ENCODE measurements at places on chromosomes 13 and 19.

GRCh38 chr13:32426191-32426989 is 1.5 kb downstream of the N4BP2L1 start:
- peak; percentile 80 for DNase-seq

DNA sequence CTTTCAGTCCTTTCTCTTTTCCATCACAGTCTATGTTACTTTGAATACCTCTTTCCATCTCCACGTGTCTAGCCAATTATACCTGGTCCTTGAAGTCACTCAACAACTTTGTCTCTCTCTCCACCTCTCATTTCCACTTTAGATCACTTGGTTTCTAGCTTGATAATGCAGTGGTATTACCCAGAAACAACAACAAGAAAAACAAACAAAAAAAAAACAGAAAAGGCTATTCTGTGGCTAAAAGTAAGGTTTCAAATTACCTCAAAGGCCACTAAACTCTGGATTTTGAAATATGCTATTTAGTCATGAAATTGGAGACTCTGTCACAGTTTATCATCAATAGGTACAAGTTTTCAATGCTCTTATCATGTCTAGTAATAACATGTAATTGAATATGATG is 184.8 kb downstream of the PCDH9 start:
- DNase-seq = no peak

GRCh38 chr13:106565127-106565775 is 2.7 kb downstream of the ARGLU1 start:
- peak; percentile 49 for DNase-seq

DNA sequence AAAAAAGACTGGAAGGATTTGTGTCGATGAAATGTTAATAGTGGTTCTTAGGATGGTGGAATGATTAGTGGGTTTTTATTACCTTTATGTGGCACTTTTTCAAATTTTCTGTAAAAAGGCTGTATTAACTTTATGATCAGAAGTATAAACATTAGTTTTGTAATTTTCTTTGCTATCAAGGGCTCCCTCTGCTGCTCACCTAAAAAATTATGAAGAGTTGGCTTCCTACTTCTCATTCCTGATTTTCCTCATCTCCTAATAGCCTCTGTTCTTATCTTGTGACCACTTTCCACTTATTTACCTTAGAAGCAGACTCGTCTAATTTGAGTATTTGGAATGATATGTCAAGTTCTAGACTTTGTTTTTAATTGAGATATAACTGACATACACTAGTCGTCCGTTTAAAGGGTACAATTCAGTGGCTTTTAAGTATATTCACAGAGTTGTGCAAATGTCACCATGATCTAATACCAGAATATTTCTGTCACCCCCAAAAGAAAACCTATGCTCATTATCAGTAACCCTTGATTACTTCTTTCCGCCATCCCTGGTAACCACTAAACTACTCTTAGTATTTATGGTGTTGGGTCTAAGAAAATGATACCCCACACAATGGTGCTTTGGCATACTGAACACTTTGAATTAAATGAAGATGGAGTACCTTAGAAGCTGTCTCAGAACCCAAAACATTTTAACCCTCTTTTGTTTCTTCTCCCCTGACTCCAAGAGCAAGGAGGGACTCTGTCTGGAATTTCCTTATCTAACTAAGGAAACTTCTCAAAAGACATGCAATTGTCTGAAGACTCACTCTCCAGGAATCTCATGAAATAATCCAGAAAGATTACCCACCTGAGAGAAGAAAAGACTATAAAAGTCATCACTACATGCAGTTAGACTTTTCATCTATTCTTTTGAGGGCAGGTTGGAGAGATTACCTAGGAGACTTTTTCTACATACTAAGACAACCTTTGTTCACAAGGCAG is 311.3 kb downstream of the DLEU7 start:
- peak; percentile 66 for DNase-seq

DNA sequence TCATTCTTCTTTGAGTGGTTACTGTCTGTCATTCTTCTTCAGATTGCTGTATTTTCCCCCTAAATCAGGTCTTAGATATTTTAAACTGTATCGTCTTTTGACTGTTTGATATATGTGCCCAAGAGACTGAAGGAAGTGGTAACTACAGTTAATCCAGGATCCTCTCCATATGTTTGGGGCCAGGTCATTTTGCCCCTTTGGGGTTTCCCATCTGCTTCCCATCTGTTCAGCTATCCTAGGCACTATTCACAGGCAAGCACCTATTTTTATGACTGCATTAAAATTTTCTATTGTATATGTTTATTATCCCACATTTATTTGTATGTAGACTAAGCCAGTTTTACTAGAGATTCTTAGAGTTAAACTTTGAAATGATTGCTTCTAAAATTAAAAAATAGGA is 244.2 kb downstream of the PCCA start:
- no peak for DNase-seq

- peak; percentile 38 for DNase-seq
Measured at GRCh38 chr19:11096210-11096841, 7.1 kb downstream of the LDLR start.

GRCh38 chr13:78040205-78040830 is 121.7 kb upstream of the EDNRB start:
- DNase-seq = no peak

- no peak for DNase-seq
Measured at GRCh38 chr19:45005787-45006186, 4.5 kb downstream of the RELB start.
